Right lung (tissue), 10 donors: ENCODE measurements at places on chromosomes 7 and 10. TPM values are rescaled to one million over a fixed set of nuclear protein-coding genes. Genes with fewer than 3 reads are reported as not detected.

DNA sequence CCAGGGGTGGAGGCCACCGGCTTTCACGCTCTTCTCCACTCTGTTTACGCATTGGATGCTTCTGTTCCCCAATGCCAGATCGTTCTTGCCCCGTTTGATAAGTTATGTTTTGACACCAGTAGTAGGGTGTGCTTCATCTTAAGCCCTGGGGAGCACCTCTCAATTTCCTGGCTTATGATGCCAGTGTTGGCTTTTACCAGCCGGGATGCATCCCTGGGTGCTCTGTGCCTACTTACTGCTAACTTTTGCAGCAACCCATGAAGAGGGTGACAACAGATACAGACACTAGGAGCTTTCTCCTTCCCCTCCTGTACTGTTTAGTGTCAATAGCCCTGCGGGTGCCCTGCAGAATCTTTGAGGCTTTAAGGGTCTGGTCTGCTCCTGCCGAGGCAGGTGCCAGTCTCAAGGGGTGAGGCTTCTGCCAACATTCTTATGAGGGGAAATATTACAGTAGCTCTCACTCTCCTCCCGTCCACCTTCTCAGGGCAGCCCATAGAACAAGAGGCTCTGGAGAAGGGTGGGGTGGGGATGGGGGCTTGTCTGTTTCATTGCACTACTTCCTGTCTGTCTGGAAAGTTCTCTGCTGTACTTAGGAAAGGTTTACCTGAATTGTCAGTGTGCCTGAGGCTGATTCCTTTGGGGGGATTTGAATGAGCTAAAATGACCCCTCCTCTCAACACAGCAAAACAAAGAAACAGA lies 23.3 kb downstream of the ADCY1 start:
- no peak for DNase-seq

DNA sequence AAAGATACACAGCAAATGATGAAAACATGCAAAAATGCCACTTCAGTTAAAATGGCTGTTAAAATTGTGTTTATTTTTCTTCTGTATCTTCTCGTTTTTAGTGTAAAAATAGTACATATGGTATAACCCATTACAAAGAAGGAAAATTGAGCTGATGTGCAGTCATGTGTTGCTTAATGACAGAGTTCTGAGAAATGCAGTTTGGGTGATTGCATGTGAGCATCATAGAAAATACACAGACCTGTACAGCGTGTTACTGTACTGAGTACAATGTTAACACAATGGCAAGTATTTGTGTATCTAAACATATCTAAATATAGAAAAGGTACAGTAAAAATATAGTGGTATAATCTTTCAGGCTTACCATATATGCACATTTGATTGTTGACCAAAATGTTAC lies 7.3 kb downstream of the DMTF1 start:
- DNase-seq: no peak

- peak; percentile 86 for DNase-seq
Observed at GRCh38 chr7:70092314-70093204, 494.3 kb downstream of the AUTS2 start.

DNA sequence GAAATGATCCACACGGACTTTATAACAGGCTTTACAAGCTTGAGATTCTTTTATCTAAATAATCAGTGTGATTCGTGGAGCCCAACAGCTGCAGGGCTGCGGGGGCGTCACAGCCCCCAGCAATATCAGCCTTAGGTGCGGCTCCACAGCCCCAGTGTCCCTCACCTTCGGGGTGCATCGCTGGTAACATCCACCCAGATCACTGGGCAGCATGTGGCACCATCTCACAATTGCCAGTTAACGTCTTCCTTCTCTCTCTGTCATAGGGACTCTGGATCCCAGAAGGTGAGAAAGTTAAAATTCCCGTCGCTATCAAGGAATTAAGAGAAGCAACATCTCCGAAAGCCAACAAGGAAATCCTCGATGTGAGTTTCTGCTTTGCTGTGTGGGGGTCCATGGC lies 155.6 kb downstream of the EGFR start:
- no peak for DNase-seq

GRCh38 chr7:50552921-50553320 lies 12.3 kb downstream of the DDC start:
- peak; percentile 36 for DNase-seq

GRCh38 chr7:14606101-14606500 lies 296.4 kb downstream of the DGKB start:
- no peak for DNase-seq

- no peak for DNase-seq
Observed at GRCh38 chr7:90412458-90413184, 9.4 kb downstream of the CLDN12 start.

GRCh38 chr7:49014870-49015269 lies 90.5 kb downstream of the CDC14C start:
- no peak for DNase-seq

GRCh38 chr7:24005517-24005916 lies 278.5 kb upstream of the NPY start:
- DNase-seq: no peak

- no peak for DNase-seq
Observed at GRCh38 chr7:55569797-55570196, 2.5 kb downstream of the VOPP1 start.

DNA sequence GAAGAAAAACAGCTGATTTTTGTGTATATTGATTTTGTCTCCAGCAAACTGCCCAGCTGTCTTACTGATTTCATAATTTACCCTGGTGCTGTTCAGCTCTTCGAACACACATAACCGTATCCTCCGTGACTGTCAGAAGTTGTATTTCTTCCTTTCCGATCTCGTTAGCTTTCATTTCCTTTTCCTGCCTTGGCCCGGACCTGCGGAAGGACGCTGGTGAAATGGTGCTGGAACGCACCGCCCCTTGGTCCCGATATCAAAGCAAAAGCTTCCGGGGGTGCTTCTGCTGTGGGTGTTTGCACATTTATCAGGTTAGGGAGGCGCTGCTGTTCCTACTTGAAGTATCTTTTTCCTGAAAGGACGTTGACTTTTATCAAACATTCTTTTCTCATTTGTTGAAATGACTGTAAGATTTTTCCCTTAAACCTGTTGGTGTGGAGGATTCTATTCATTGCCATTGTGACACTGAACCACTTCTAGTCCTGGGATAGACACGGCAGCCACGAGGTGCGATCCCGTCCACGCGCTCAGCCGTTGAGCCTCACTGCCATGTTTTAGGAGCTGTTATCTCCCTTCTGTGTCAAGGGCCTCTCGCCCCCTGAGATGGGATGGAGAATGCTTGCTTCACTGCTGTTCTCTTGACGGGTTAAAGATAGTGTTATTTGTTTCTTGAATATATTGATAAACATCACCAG lies 72.6 kb downstream of the FOXL3 start:
- no peak for DNase-seq

DNA sequence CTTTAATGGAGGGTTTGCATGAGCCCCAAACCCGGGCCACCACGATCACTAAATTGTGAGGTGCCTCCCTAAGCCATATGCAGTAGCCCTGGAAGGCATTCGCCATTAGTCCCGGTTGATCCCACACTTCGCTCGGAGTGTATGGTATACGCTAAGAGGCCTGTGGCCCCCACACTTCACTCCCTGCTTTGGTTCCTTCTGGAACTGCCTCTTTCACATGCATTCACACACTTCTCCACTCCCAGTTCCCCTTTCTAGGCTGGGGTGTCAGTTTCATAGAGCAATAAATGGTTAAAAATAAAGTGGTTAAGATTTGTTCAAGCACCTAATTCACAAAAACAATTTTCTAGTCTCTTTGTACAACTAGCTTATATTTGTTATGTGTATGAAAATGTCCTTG lies 212.1 kb upstream of the KCND2 start:
- no peak for DNase-seq

- no peak for DNase-seq
Observed at GRCh38 chr7:1811850-1812508, 141.9 kb downstream of the ELFN1 start.

DNA sequence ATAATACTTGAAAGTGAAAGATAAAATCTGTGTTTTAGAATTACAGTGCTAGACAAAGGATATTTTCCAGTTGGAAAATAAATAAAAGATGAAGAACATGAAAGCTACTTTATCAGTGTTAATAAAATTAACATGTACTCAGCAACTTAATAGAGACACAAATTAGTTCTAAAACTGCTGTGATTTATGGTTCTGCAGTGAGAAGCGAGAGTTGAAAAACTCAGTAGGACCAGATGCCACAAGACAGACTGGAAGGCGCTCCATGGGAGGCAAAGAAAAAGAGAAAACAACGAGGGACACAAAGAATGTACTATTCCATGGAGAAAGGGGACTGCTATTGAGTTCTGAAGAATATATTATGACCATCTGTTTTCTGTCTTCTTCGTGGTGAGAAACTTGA lies 590.4 kb downstream of the PHTF2 start:
- no peak for DNase-seq

DNA sequence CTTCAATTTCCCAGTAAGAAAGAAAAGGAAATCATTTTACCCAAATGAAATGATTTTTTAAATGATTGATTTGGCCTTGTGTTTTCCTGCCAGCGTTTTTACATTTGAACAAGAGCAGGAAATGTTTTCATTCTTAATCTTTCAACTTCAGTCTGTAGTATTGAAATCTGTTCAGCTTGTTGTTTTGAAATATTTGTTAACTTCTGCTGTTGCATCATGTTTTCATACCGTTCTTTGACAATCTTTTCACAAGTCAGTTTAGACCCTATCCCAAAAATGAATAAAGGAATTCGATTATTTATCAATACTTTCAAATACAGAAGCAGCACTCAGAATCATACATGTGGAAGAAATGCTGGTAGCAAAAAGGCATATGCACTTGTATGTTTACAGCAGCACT lies 8.1 kb downstream of the SFR1 start:
- DNase-seq: no peak

DNA sequence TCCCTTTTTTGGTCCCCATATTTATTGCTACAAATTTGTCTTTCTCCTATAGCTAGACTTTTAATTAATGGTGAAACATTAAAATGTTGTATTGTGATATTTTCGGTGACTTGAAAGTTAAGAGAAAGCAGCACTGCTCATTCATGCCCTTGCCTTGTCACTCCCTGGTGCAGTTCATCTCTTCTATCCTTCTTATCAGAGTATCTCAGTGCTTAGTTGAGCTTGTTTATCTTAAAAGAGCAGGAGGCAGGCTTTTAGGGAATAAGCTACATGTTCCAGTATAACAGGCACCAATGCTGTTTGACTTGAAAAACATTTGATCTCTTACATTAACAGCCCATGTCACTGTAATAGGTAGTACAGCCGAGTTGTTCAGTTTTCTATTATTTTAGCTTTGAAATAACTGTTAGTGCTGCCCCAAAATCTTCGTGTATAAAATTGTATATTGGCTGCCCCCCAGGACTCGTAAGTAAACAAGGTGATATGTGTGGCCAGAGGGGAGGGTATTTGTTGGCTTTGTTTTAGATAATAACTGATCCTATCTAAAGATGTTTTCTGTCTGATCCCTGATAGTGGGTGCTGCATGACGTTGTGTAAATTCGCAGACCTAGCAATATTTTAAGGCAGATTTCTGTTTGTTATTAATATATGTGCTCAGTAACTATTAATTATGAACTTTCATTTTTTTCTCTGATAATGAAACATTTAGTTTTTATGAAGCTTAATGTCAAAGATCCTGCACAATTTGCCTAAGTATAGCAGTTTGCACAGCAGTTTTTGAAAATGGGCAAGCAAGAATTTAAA lies 96.5 kb downstream of the BTRC start:
- DNase-seq: no peak

DNA sequence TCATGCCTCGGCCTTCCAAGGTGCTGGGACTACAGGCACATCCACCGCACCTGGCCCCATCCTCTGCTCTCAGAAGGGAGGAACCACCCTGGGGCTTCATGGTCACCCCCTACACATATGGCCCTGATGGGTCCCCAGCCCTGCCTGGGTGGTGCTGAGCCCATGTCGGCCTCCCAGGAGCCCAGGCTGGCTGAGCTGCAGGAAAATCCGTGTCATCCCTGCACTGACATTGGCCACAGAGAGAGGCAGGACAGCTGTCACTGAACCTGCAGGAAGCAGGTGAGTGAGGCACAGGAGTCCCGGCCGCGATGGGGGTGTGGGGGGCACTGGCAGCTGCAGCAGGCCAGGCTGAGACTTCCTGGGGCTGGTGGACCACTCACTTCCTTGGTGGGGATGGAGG lies 8.0 kb downstream of the GRIFIN start:
- no peak for DNase-seq

DNA sequence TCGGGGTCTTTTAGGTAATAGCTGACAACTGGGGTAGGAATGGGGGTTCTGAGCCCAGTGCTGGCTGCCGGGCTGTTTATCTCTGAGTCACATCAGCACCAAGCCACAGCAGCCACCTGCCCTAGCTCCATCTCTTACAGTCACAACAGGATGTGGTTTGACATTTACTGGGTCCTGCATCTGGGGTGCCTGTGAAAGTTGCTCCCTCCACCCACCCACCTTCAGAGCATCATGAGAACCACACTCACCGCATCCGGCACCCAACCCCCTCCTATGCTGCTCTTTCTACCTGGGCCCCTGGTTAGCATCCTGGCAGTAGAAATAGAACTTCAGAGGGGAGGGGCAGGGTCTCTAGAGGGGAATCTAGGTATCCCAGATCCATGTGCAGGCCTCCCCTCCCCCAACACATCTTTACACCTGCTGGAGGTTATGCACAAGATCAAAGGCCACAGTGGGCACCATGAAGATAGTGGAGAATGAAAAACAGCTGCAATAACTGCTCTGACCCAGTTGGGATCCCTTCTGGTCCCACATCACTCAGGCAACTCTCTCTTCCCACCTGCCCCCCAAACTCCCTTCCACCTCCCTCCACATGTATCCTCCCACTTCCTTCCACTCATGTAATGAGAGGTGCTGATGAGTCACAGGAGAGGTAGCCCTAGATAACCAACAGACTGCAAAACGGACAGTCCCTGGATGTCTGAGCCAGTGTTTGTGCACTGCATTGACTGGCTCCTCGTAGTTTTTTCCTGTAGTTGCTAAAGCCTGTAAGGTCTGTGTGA lies 38.2 kb downstream of the PRSS2 start:
- DNase-seq: no peak

- no peak for DNase-seq
Observed at GRCh38 chr7:44622342-44623151, 16.1 kb downstream of the OGDH start.

The ZNF786 gene
- 6.0 TPM for polyA plus RNA-seq

The SLC16A12 gene
- 1.2 TPM for polyA plus RNA-seq

The PPP1R17 gene
- polyA plus RNA-seq: not detected

The FAM25G gene
- polyA plus RNA-seq: not detected

The JCAD gene
- 64.4 TPM for polyA plus RNA-seq

The RPEL1 gene
- polyA plus RNA-seq: 0.28 TPM

The LIPM gene
- 0.09 TPM for polyA plus RNA-seq
